Breast epithelium (tissue), 4 donors: ENCODE measurements at places on chromosomes 3 and 15. TPM values are rescaled to one million over a fixed set of nuclear protein-coding genes. Genes with fewer than 3 reads are reported as not detected.

DNA sequence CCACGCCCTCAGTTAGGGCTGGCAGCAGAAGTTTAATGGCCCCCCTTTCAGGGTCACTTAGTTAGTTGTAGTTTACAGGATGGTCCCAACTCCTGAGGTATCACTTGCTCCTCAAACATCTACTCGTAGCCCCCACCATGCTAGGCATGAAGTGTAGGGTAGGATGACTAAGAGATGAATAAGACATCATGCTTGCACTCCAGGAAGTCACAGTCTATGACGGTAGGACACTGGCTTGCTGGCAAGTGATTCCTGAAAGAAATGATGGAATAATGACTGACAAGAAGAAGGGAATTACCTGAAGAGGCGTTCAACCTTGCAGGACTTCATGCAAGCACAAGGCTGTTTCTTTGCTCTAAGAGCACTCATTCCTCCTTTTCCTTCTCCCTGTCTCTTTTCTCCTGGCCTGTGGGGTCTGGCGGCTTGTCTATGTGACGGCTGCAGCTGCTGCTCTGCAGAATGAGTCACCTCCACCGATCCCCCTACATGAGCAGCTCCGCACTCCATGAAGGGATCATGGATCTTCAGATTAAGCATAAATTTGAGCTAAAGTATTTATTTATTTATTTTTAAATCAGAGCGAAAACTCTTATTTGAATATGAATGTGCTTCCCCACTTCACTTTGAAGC, 82.9 kb upstream of the BOC start:
- DNase-seq, result no peak

- DNase-seq, result no peak
These were observed 1010.3 kb downstream of the NAALADL2 start for GRCh38 chr3:175869404-175869803.

DNA sequence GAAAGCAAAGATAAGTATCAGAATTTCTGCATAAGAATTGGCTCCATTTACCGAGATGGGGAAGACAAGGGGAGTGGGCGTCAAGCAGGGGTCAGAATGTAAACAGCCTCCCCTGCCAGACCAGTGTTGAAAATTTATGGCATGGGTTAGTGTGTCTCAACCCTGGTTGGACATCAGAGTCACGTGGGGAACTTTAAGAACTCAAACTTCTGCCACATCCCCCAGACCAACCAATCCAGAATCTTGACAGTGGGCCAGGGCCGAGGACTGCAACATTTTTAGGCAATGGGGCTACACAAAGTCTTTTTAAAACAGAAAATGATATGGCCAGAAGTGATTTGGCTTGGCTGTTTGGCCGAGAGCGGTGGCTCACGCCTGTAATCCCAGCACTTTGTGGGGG, 14.3 kb upstream of the MASP1 start:
- DNase-seq, result no peak

GRCh38 chr3:180185650-180186049, 148.9 kb upstream of the PEX5L start:
- DNase-seq, result no peak

DNA sequence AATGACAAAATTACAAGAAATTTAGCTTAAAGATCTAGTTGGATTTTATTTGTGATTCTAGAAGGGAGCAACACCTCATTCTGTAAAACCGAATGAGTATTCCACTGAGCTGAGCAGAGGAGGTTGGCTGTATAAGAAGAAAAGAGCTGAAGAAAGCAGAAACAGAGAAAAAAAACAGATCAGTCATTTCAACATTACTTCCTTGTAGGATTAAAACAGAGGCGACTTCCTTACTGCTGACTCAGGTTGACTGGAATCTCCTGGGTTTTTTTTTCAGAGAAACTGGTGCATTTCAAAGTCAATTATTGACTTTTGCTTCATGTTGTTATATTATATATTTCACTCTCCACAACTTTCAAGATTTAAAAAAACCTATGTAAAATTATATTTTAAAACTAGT, 368.1 kb upstream of the UBE2E2 start:
- DNase-seq, result no peak

GRCh38 chr15:80418892-80419537, 14.8 kb downstream of the ARNT2 start:
- no peak for DNase-seq

DNA sequence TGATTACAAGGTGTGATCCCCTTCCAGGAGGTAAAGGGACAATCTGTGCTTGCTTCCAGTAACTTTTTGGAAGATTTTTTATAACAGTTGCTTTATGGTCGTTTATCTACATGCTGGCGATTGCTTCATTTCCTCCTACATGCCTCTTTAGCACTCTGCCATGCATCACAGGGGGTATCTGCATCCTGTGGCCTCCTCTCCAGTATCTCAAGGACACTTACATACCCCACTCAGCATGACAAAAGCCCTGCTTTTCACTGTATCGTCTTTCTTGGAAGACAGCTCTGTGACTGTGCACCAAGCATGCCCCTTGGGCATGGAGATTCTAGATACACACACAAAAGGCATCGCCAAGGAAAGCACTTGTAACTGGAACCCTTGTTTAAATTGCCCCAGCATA, 25.3 kb downstream of the CAPN3 start:
- DNase-seq, result no peak

GRCh38 chr15:51969728-51970127, 1.9 kb downstream of the LEO1 start:
- DNase-seq, result no peak

DNA sequence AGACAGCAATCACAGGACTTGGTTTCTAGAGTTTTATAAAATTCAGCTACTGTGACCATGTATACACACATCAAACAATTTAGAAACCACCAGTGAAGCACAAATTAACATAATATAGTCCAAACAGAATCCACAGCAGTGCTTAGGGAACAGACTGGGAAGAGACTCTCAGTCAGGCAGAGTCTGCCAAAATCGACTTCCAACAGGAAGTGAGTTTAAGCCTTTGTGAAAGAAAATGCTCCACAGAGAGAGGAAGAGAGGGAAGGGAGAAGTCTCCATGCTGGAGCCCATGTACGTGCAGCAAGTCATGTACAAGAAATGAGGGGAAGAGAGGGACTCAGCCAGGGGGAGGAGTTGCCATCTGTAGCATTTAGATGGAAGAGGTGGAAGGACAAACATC, 172.6 kb downstream of the IL5RA start:
- DNase-seq, result no peak

DNA sequence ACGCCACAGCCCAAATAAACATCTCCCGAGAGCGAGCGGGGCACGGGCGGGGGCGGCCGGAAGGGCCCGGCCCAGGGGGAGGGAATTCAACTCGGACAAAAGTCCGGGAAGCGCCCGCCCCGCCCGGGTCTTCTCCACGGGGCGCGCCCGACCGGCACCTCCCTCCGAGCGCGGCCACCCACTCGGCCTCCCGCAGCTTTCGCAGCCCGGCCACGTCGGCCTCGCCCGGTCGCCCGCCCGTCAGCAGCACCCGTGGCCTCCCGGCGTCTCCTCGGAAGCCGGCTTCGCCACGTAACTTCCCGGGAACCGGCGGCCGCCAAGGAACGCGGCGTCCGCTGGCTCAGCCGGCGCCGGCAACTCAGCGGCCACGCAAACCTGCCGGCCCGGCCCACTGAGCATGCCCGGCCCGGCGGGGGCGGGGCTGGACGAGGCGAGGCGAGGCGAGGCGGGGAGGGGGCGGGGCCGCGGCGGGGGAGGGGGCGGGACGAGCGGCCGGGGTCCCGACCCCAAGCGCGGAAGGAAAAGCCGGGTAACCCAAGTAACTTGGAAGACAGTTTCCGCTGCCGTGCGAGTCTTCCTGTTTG, at the start of gene TJP1:
TJP1 (minus strand) TSS at position 369 of the 584 bp plus-strand sequence. CDS start 440 bp downstream, outside the sequence.
- DNase-seq, result peak; percentile 55

DNA sequence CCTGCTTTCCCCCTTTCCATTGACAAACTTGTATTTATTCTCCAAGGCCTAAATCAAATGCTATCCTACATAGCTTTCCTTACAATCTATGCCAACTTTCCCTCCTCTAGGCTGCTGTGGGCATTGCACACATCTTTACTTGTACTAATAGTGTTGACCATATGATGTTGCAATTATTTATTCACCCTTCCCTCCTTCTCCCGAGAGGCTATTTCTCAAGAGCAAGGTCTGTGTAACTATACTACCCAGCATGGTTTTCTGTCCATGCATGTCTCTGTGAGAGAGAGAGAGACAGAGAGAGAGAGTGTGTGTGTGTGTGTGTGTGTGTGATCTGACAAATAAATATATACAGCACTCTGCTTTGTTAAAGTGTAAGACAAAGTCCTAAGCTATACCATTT, 63.8 kb downstream of the GTPBP8 start:
- DNase-seq, result no peak

GRCh38 chr3:39166134-39166710, 12.8 kb upstream of the CSRNP1 start:
- no peak for DNase-seq

GRCh38 chr3:7367968-7368367, 507.1 kb downstream of the GRM7 start:
- no peak for DNase-seq

GRCh38 chr15:71532994-71533393, 277.4 kb upstream of the NR2E3 start:
- no peak for DNase-seq

- no peak for DNase-seq
These were observed 344.4 kb upstream of the C2CD4B start for GRCh38 chr15:62509395-62509958.

GRCh38 chr3:103381296-103382079, 946.7 kb downstream of the ZPLD1 start:
- no peak for DNase-seq

- DNase-seq, result no peak
These were observed 253.6 kb downstream of the CNTN6 start for GRCh38 chr3:1346386-1346785.

- DNase-seq, result no peak
These were observed 36.9 kb downstream of the LIMD1 start for GRCh38 chr3:45631486-45631885.

The THUMPD3 gene
- total RNA-seq, result 22.2 TPM

The PTX3 gene
- total RNA-seq, result 94.1 TPM

The STRC gene
- 1.3 TPM for total RNA-seq

The RPP14 gene
- total RNA-seq, result 10.8 TPM

The ADCY5 gene
- 11.5 TPM for total RNA-seq

The DPPA4 gene
- not detected for total RNA-seq

The CCDC54 gene
- not detected for total RNA-seq

The FAM219B gene
- 72.0 TPM for total RNA-seq

The SLC26A6 gene
- 12.6 TPM for total RNA-seq

The CD96 gene
- total RNA-seq, result 1.4 TPM

The IL5RA gene
- total RNA-seq, result not detected

The LRRC31 gene
- total RNA-seq, result 7.5 TPM

The THPO gene
- total RNA-seq, result 0.73 TPM

The CERS3 gene
- 3.7 TPM for total RNA-seq

The NSUN3 gene
- total RNA-seq, result 14.1 TPM
